ENCODE measurements at places on chromosomes 16 and 17.

- no peak for DNase-seq
Measured at GRCh38 chr16:52074133-52074532, 472.8 kb downstream of the TOX3 start.

GRCh38 chr16:81645266-81645694 lies 133.8 kb upstream of the PLCG2 start:
- DNase-seq: no peak

DNA sequence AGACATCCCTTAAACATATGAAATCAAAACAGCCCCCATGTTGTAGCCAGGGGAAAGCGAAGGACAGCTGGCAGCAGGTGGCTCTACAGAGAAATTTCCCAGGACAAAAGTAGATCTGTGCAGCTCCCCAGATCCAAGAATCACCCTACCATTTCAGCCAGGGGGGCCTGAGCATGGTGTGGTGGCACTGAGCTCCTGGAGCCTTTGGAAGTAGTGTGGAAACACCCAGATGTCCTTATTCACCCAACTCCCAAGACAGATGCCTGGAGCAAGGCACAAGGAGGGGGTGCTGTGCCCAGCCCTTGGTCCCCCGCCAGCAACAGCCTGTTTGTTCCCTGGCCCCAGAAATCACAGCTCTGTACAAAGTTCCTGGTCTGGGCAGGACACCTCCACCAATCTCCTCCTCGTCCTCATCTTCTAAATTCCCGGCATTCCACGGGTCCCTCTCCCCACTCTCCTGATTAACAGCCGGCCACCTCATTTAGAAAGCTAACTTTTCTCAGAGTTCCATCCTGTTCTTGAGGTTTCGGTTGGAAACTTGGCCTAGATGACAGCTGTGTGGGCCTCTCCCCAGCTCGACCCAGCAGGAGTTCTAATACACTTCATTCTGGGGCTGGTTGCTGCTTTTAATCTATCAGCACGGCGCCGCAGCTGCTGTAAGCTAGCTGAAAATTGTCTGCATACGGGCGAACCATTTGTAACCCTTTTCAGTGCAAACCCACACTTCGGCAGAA lies 191.1 kb downstream of the C16orf78 start:
- no peak for DNase-seq

DNA sequence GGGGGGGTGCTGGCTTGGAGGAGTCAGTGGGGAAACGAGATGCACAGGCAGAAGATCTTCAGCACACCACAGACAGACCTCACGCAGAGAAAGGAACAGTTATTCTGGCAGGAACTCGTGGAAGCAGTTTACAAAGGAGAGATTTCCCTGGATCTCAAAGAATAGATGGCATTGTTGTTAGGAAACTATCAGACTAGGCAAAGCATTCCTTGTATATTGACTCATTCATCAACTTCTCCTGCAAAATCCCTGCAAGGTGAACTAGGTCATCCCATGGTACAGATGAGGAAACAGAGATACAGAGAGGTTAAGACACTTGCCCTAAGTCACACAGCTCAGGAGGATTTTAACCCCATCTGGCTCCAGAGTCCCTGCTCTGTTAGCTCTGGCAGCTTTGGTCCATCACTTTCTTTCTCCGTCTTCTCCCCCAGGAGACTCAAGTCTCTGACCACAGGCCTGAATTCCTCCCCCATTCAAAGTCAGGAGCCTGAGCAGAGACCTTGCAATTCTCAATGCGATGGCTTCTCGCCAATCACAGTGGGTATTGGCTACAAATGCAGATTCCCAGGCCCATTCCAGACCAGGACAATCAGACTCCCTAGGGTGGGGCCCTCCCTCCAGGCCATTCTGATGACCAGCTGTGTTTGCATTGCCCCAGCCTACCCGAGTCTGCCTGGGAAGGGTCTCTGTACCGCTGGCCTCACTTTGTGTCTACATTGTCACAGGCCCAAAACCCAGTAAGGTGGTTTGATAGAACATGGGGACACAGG lies 56.4 kb downstream of the LITAF start:
- no peak for DNase-seq

- DNase-seq: no peak
Measured at GRCh38 chr16:72808754-72809153, 239.2 kb downstream of the ZFHX3 start.

GRCh38 chr16:58299757-58300349 lies 5.0 kb upstream of the PRSS54 start:
- DNase-seq: no peak

DNA sequence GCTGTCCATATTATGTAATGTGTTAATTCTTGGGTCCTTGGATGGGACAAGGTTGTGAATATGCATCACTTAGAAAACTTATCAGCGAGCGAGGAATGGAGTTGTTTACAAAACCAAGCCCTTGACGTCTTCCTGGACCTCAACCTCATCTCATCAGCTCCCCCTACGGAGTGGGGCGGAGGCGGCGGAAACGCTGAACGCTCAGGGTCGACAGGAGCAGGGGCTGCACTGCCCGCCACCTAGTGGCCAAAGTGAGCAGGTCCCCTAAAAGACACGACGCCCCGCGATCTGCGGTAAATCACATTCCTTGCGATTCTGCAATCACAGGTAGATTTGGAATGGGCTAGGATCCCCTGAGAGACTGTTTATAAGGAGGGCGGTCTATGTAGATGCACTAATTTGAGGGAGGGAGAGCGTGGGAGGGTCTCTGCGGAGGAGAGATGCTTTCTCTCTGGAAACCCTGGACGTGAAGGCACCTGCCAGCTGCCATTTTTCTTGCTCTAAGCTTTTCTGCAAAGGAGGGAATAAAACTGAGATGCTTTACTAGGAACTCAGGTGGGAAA lies 5.4 kb upstream of the ICAM2 start:
- peak; percentile 80 for DNase-seq

- DNase-seq: no peak
Measured at GRCh38 chr17:76094046-76094445, 9.5 kb downstream of the EXOC7 start.

DNA sequence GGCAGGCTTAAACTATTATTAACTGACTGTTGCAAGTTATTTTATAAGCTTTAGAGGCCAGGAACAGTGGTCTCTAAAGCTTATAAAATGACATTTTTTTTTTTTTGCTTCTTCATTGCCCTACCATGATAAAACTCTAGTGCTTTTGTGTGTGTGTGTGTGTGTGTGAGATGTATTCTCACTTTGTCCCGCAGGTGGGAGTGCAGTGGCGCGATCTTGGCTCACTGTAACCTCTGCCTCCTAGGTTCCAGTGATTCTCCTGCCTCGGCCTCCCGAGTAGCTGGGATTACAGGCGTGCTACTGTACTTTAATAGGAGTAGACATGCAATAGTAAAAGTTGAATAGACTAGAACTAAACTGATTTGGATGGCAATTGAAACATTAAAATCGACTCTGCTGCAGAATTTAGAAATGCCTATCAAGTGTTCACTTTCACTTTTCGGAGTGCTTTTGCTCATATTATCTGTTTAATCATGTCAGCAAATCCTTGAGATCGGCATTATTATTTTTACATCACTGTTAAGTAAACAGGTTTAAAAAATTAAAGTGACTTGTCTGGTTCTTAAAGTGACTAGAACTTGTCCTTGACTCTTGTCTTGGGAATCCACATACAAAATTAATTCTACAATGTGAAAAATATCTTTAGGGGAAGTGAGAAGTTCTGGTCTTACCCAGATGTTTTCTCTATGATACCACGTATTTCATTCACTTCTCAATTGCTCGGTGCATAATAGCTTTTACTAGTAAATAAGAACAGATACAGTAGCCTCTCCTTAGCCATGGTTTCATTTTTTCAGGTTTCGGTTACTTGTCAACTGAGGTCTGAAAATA lies 8.4 kb upstream of the PCTP start:
- no peak for DNase-seq

Data from stimulated activated naive B cell treated with anti-CD40 and anti-IgM and Interleukin-4, amounts not matched to agents 10 μg/mL and 1 μg/mL and 100 μg/mL, for 72 hours (primary cell).